ENCODE measurements at places on chromosomes 13 and 19. TPM values are rescaled to one million over a fixed set of nuclear protein-coding genes. Genes with fewer than 3 reads are reported as not detected.

GRCh38 chr13:59261928-59262488 is 901.7 kb downstream of the DIAPH3 start:
- DNase-seq: no peak

GRCh38 chr19:42401365-42402303 is 11.5 kb upstream of the CNFN start:
- peak; percentile 81 for DNase-seq

DNA sequence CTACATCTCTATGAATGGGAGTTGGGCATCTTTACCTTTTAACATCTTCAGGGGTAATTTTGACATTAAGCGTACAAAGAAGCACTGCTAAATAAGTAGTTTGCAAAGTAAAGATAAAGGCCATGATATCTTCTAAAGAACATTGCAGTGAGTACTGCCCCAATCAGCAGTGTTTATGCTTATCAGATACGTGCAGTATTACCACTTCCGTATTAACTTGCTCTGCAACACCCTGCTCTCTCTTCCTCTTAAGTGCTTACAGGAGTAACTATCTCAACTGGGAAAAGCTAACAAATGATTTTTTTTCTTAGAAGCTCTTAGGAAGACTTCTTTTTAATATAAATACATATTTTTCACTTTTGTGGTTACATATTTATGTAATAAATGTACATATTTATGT is 793.7 kb upstream of the SLC10A2 start:
- DNase-seq: no peak

- no peak for DNase-seq
Measured at GRCh38 chr13:40120288-40120687, 464.8 kb downstream of the COG6 start.

GRCh38 chr13:35599384-35599783 is 122.9 kb upstream of the MAB21L1 start:
- no peak for DNase-seq

- no peak for DNase-seq
Measured at GRCh38 chr19:6100284-6100915, 9.9 kb downstream of the RFX2 start.

DNAAF3 gene
- 1.8 TPM for total RNA-seq

CDC42EP5 gene
- 8.7 TPM for total RNA-seq
